Neural crest cell (in vitro differentiated cells): ENCODE measurements at places on chromosomes 13 and 19.

DNA sequence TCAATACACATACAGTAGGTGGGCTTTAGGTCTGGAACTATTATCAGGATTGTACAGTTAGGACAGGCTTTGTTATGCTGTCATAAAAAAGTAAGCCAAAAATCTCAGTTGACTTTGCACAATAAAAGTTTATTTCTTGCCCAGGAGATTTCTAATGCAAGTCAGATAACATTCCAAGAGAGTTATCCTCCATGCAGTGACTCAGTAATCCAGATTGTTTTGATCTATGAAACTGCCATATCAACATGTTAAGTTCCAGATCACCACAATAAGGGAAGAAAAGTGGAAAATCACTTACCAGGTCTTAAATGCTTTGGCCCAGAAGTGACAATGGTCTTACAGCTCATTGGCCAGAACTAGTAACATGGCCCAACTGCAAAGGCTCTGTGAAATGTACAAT lies 636.2 kb upstream of the KLF12 start:
- DNase-seq = no peak

DNA sequence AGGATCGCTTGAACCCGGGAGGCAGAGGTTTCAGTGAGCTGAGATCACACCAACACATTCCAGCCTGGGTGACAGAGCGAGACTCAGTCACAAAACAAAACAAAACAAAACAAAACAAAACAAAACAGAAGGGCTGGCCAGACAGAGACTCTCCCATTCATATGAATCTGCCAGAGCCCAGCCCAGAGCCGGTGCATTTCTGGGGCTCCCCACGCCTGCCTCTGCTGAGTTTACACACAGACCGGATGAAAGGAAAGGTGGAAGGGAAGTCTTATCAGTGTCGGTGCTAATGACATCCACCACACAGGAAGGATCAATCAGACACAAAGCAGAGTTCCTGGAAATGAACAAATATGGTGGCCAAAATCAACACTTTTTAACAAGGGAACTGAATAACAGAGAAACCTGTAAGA lies 6.8 kb downstream of the TRAPPC6A start:
- no peak for DNase-seq

GRCh38 chr13:90689111-90689510 lies 658.4 kb upstream of the MIR17HG start:
- no peak for DNase-seq

GRCh38 chr13:45481688-45482087 lies 16.9 kb downstream of the COG3 start:
- no peak for DNase-seq

DNA sequence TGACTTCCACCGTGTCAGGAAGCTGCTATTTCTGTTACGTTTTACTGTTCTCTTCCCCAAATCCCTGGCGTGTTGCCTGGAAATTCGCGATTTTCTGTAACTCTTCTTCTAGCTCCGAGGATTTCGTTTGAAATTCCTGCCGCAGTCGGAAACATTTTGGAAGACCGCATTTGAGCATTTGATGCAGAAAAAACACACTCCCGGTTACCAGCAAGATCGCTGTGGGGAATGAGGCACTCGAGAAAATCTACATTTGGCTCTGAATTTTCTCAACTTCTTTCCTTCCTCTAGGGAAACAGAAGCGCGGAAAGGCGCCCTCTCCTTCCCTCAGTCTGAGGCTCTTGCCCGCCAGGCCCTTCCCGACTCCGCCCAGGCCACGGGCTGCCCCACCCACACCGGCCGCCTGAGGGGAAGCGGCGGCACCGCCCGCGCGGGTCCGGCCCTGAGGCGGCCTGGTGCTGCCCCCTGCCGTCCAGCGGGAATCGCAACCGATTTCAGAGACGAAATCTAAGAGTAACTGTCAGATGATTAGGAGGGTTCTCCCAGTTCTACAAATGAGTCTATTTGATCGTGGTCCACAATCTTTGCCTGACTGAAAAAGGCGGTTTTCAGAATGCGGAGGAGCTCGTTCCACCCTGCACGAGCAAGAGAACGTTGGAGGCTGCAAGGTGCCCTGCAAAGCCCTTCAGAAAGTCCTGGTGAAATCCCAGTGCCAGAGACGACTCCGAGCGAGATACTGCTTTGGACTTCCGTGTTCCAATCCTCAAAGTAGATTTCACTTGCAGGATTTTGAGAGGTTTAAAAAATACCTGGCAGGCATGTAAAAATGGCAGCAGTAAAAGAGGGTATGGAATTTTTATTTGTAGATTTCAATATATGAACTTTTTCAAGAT lies 18.4 kb upstream of the TUBGCP3 start:
- DNase-seq = peak; percentile 96

DNA sequence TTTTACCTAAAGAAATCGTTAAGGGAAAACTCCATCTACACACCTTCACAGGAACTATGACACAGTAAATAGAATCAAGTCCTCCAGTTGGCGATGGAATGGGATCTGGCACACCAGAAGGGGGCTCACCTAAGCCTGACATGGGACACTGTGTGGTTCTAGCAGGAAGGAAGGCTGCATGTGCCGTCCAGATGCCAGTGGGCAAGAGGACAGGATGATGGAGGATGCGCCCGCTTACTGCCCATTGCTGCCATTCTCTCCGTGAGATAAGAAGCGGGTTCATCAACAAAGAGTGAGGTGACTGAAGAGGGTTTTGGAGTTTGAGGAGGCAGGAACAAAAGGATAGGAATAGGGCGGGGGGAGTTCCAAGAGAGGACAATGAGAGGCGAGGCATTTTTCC lies 2.9 kb upstream of the CYP2F1 start:
- DNase-seq = no peak

- no peak for DNase-seq
Observed at GRCh38 chr13:88948501-88948900, 1277.3 kb downstream of the SLITRK5 start.

DNA sequence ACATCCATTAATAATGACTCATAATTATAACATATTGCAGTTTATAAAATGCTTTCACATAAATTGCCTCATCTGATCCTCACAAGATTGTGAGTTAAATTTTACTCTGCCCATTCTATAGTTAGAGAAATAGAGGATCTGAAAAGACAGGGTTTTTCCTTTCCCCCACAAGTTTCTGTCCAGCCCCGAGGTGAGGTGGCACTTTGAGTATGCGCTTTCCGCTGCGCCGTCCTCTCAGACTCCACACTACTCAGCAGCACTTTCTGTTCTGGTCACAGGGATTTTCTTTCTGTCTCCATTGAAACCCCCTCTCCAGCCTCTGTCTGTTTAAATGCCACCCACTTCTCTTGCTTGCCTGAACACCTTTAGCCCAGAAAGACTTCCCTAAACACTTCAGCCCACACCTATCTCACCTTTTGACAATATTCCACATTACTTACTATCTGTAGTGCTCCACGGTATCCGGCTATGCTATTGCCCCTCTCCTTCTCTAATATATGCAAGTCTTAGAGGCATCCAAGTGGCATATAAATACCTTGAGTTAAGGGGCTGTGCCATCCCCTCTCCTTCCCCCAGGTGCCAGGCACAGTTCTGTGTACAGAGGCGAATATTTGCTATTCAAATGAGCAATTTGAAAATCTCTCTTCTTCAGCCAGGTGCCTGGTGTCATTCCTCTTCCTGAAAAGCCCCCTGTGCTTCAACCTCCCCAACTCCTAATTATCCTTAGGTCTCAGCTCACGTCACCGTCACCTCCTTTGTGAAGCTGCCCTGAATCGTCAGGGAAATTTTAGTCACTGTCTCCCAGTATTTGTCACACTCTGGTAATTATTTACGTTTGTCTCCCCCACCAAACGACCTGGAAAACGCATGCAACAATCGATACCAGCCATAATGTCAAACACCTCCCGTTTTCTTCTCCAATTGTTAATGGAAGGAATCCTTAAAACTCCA lies 268.7 kb downstream of the NHLRC3 start:
- no peak for DNase-seq

DNA sequence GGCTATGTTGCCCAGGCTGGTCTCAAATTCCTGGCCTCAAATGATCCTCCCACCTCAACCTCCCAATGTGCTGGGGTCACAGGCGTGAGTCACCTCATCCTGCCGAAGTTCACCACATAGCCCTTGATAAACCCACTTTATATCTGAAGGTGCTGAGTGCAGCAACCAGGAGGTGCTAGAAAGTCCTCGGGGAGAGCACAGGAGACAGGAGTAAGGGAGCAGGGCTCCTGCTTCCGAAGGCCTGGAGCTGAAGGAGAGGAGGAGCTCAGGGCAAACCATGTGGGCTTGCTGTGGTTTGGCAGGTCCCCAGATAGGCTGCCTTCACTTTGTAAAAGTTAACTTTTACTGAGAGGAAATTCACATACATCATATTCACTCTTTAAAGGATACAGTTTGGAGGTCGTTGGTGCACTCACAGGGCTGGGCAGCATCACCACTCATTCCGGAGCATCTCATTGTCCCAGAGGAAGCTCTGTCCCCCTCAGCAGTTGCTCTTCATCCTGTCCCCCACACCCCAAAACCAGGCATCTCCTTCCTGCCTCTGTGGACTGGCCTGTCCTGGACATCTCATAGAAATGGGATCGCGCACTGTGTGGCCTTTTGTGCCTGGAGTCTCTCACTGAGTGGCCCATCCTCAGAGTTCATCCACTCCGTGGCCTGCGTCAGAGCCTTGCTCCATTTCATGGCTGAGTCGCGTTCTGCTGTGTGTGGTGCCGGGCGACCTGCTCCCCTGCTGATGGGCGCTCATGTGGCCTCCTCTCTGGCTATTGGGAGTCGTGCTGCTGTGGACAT lies 49.5 kb downstream of the KDM4B start:
- no peak for DNase-seq

DNA sequence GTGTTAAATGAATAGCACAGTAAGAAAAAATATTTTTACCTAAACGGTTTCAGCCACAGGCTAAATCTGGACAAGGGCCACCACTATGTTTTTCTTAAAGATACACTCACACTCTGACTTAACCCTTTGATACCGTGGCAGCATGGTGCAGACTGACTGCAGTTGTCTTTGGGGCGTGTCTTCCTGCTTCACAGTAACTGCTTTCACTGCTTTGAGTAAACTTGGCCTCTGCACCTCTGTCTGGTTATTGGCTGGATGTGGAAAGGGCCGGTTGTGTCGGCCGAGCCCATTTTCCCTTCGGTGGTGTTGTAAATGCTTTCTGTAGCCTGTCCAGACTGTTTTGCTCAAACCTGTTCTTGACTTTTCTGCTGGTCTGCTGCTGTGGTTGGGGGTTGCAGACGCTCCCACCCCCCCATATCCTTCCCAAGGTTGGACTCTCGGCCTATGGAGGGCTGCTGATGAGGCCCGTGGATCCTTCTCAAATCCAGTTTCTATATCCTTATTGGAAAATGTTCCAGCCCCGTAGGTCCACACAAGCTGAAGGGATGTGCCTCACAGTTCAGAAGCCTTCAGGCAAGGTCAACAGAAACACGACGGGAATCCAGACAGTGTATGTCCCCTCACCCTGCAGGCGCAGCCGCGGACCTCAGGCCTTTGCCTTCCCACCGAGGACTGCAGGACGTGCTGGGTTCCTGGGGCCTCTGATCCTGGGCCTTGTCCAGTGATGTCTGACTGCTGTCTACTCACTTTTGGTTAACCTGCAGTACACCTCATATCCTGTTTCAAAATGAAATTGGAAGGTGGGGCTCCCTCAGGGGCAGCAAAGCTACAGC lies 90.2 kb upstream of the RNF113B start:
- DNase-seq = no peak

GRCh38 chr19:17767559-17767958 lies 16.3 kb downstream of the FCHO1 start:
- no peak for DNase-seq

- no peak for DNase-seq
Observed at GRCh38 chr13:112626124-112626523, 38.2 kb upstream of the TUBGCP3 start.

DNA sequence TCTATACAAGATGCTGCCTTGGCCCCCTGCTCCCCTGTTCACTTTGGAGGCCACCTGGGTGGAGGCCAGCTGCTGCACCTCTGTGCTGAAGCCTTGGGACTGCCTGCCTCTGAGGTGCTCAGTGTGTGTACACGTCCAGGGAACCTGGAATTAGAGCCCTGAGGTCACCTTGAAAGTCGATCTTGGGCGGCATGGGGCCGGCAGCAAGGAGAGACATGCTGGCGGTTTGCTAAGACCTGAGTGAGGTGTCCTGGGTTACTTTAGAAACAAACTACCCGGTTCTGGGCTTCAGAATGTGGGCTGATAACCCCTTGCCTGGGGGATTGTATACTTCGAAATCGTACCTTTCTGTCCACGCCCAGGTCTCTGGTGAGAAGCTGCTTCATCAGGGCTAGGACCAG lies 25.5 kb downstream of the TSSK6 start:
- no peak for DNase-seq

GRCh38 chr13:32548837-32549236 lies 10.2 kb upstream of the N4BP2L2 start:
- no peak for DNase-seq

DNA sequence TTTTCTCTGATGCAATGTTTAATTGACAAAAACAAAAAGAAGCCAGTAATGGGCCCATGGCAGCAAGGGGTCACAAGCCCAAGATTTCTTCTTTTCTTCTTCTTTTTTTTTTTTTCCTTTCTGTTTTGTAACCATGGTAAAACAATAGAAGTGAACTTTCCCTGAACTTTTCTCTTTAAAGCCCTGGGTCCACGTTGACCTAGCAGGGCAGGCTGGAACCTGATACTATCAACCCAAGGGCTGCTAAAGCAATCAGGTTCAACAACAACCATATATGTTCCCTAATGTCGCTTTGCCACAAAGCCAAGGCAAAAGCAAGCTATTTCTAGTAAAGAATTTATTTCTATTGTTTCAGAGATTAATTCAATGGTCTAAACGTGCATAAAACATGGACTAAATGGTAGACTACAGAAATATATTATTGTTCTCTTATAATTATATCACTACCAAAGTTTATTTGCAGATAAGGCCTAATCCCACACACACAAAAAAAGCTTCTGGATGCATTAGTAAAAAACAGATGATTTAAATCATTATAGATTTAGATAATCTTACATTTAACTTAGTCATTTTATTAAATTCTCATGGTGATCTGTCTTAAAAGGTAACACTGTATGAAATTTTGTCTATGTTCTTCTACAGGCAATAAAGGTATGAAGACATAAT lies 153.9 kb downstream of the DACH1 start:
- no peak for DNase-seq

- no peak for DNase-seq
Observed at GRCh38 chr13:25778365-25778764, 273.5 kb downstream of the SHISA2 start.

DNA sequence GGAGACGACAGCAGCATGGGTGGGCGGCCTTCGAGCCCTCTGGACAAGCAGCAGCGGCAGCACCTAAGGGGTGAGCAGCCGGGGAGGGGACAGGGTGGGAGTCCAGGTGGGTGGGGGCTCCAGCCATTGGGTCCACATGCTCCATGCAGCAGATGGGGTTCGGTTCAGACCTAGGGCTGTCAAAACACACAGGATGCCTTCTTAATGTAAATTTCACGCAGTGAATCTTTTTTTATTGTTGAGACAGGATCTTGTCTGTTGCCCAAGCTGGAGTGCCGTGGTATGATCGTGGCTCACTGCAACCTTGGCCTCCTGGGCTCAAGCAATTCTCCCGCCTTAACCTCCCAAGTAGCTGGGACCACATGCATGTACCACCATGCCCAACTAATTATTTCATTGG lies 15.9 kb downstream of the PGLS start:
- no peak for DNase-seq

GRCh38 chr13:44436589-44437337 lies 63.1 kb downstream of the SERP2 start:
- DNase-seq = peak; percentile 90

- no peak for DNase-seq
Observed at GRCh38 chr13:21948769-21949474, 278.0 kb downstream of the FGF9 start.

GRCh38 chr13:28137596-28137995 lies 749 bp upstream of the PAN3 start:
- DNase-seq = no peak
